ENCODE measurements at places on chromosomes 11 and 22.

GRCh38 chr11:66008468-66009101 is 3.2 kb upstream of the CST6 start:
- DNase-seq = no peak

- DNase-seq = no peak
Observed at GRCh38 chr22:28014211-28015045, 95.4 kb upstream of the PITPNB start.

DNA sequence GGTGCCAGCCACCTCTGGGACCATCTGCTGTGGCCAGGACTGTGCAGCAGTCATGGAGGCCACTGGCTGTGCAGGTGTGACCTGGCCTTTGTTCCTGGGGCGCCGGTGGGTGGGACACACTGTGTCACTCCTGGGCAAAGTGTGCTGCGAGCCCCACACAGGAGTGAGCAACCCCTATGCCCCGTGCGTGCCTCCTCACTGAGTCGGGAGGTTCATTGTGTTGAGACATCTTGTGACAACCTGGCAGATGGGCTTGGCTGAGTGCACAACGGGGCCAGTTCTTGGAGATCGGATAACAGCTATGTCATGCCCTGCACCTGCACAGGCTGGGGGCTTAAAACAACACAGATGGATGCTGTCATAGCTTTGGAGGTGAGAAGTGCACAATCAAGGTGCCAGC is 13.5 kb downstream of the ANO1 start:
- DNase-seq = no peak

- no peak for DNase-seq
Observed at GRCh38 chr11:92707173-92707619, 262.3 kb upstream of the MTNR1B start.

DNA sequence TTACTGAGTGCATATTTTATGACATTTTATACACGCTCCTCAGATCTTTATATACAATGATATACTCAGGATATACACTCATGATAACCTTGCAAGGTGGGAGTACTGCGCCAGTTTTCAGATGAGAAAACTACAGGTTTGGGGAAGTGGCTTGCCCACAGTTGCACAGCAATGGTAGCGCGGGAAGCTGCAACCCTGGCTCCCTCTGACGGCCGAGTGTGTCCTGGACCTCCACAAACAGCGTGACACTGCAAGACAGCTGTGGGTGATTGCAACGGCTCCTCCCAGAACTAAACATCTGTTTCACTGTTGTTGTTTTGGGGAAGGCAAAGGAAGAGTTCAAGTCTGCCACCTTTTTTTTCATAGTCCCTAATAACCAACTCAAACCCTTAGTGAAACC is 47.0 kb downstream of the PACSIN2 start:
- no peak for DNase-seq

- DNase-seq = no peak
Observed at GRCh38 chr22:32389685-32390084, 22.4 kb downstream of the RTCB start.

DNA sequence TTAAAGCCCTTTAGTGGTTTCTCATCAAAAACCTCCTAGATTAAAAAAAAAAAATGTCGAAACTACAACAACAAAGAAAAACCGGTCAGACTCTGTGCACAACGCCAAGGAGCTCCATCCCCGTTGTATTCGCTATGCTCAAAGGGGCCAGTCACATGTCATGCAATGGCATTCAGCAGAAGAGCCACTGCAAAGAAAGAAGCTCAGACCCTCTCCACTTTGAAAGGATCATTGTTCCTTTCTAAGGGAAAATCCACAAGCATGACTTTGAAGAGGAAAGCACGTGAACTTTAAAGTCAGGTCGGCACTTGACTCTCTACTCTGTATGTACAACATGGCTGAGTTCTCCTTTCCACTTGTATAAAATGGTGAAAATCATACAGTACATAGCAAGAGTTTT is 655.6 kb downstream of the ETS1 start:
- DNase-seq = no peak

- DNase-seq = no peak
Observed at GRCh38 chr11:28767574-28767973, 659.4 kb downstream of the METTL15 start.

DNA sequence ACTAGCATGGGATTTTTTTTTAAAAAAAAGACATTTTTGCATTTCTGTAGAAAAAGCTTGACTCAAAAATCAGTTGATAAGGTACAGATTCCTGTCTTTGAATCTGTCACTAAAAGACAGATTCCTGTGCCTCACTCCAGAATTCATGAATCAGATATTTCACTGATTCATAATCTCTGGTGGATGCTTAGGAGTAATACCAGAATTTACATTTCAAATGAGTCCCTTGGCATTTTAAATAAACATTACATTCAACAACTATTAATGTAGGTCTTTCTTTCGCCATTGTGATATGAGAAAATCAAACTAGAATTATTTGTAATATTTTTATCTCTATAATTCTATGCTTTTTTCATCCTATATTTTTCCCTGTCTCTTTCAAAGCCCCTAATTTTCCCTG is 128.3 kb downstream of the APIP start:
- no peak for DNase-seq

GRCh38 chr11:126378763-126379162 is 23.3 kb downstream of the ST3GAL4 start:
- DNase-seq = peak; percentile 30

GRCh38 chr22:43153899-43154298 is 2.5 kb downstream of the TSPO start:
- DNase-seq = no peak

GRCh38 chr22:27019827-27020226 is 362.4 kb downstream of the MIAT start:
- no peak for DNase-seq

DNA sequence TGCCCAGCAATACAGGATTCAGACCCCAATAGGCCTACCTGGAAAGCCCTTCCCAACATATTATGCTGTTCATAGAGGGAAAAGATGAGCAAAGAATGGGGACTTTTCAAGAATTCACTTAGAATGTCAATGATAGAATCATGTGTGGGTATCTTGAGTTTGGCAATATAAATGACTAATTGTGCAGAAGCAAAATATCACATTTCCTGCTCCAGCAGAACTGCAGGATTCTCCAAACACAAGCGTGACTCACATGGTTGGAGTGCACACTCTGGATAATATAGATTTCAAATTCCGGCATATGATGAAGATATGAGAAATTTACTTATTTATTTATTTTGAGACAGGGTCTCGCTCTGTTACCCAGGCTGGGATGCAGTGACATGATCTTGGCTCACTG is 12.5 kb upstream of the APOL5 start:
- peak; percentile 75 for DNase-seq

DNA sequence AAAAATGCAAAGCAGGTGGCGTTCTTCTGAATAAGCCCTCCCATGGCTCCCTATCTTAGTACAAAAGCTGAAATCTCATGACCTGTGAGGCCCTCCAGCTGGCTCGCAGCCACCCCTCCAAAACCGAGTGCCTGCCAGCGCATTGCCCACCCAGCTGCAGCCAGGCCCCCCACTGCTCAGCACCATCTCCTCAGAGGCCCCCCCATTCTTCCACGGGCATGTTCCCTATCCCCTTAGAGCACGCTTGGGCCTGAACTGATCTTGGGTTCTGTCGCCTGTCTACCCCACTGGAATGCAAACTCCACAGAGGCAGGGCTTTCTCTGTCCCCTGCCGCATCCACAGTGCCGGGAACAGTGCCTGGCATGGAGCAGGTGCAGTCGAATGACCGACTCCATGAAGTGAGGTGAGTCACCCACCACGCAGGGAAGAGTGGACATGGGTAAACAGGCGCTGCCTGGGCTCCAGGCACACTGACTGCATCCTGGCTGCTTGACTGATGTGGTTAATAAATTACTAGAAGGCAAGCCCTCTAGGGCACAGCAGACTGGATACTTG is 11.3 kb upstream of the EFCAB6 start:
- DNase-seq = no peak

DNA sequence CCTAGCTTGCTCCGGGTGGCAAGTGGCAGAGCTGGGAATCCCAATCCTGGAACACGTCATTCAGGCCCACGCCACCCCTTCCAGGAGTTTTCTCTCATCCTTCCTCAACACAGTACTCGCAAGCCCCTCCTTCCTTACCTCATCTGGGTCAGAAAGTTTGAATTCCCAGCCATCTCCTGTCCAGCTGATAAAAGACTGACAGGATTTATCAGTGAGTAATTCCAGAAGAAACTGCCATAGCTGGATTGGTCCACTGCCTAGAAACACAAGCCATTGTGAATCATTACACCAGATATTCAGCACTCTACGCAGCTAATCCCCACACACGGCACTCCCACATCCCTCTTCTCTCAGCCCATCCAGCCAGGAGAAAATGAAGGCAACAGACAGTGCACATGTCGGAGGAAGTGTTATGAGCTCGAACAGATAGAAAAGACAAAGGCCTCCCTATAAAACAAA is 124.0 kb downstream of the ETS1 start:
- DNase-seq = peak; percentile 61

DNA sequence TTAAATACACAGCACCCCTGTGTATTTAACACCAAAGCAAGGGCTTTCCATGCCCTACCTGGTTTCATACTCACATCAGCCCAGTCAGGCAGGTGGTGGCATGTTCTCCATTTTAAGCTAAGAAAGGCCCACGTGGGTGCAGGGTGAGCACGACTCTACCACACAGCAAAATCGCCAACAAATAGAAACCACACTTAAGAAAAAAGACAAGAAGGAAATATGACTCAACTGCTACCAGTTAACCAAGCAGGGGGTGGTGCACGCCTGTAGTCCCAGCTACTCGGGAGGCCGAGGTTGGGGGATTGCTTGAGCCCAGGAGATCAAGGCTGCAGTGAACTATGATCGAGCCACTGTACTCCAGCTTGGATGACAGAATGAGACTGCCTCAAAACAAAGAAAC is 35.2 kb upstream of the TFIP11 start:
- no peak for DNase-seq

- no peak for DNase-seq
Observed at GRCh38 chr11:65503949-65504673, 5.3 kb downstream of the MALAT1 start.

DNA sequence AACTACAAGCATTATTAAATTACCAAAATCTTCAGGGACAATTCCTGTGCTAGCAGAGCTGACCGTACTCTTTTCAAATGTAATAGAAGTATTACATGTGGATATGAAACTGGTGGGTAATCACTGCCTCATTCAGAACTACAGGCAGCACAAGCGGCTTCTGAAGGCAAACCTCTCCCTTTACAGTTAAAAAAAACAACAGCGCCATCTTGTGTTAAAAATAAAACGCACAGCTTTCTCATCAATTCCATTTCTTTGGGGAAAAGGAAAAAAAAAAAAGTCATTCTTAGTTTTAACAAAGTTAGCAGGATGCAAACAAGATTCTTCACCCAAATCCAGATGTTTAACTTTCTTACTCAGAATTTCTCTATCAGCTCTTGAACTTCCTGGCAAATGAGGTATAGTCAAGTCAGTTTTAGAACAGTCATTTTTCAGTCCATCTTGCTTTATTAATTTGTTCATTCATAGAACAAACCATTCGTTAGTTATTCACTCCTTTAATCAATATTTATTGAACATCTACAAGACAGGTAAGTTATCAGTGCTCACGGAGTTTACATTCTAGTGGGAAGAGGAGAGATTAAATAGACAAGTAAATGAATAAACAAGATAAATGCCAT is 331.8 kb upstream of the MPPED2 start:
- peak; percentile 48 for DNase-seq

DNA sequence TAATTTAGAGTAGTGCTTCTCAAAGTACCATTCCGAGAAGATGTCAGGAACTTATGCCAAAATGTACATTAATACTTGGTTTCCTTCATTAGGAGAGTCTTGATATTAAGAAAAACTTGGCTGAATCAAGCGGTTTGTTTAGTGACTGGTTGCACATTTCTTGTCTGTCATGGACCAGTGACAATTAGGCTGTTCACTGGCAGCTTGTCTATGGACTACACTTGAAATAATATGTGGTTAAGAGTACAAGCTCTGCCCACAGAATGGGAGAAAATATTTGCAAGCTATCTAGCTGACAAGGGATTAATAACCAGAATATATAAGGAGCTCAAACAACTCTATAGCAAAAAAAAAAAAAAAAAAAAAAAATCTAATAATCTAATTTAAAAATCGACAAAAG is 24.6 kb downstream of the COA4 start:
- no peak for DNase-seq

- DNase-seq = no peak
Observed at GRCh38 chr11:106770489-106771085, 247.7 kb downstream of the GUCY1A2 start.
